ENCODE measurements at places on chromosomes 12 and 14.

GRCh38 chr14:24954700-24955037 lies 95.3 kb downstream of the STXBP6 start:
- no peak for DNase-seq

- no peak for DNase-seq
Measured at GRCh38 chr12:130064999-130065398, 97.3 kb upstream of the FZD10 start.

GRCh38 chr14:99036611-99037293 lies 235.2 kb downstream of the BCL11B start:
- peak; percentile 94 for DNase-seq

DNA sequence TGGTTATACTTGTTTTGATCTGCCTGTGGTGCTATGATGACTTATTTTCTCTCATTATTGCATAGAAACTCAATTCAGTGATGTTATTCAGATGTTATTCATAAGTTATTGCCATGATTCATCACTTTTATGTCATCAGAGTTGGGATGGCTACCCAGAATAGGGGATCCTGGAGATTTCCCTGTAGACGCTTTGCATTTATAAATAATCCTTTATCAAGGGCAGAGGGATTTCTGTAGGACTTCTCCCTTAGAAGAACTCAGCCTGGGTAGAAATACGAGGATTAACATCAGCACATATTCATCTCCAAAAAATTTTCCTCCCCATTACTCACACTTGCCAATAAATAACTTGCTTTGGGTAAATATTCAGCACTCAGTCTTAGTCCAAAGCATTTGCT lies 4.9 kb downstream of the GPRC5A start:
- no peak for DNase-seq

DNA sequence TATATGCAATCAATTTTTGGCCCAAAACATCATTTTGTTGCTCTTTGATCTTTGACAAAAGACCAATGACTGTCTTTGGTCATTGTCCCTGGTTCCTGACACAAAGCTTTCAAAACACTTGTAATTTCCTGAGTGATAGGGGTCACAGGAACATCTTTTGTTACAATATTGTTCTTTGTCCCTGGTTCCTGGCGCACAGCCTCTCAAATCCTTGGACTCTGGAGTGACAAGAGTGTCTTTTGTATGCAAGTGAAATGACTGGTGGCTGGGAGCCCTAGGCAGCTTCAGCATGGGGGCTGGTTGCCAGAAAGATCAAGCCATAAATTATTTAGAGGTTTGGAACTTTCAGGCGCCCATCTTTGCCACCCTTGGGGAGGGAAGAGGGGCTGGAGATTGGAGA lies 53.9 kb downstream of the DNAH10 start:
- no peak for DNase-seq

- peak; percentile 88 for DNase-seq
Measured at GRCh38 chr14:75234173-75235115, 44.2 kb upstream of the FOS start.

DNA sequence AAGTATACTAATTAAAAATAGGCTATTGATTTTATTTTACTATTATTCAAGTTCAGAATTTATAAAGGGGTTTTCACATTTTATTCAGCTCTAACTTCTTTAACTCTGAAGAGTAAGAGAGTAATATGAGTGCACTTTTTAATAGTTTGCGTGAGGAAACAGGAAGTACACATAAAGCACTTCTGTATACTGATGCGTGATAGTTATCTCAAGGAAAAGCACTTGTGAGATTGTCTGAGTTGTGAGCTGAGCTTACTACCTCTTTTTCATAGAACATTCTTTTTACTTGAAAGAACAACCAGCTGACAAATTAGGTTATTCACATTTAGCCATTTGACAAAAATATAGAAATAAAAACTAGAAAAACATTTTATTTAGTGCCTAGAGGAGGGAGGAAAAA lies 1.9 kb downstream of the RAD51AP1 start:
- no peak for DNase-seq

- DNase-seq = no peak
Measured at GRCh38 chr14:29584992-29585391, 342.7 kb downstream of the PRKD1 start.

DNA sequence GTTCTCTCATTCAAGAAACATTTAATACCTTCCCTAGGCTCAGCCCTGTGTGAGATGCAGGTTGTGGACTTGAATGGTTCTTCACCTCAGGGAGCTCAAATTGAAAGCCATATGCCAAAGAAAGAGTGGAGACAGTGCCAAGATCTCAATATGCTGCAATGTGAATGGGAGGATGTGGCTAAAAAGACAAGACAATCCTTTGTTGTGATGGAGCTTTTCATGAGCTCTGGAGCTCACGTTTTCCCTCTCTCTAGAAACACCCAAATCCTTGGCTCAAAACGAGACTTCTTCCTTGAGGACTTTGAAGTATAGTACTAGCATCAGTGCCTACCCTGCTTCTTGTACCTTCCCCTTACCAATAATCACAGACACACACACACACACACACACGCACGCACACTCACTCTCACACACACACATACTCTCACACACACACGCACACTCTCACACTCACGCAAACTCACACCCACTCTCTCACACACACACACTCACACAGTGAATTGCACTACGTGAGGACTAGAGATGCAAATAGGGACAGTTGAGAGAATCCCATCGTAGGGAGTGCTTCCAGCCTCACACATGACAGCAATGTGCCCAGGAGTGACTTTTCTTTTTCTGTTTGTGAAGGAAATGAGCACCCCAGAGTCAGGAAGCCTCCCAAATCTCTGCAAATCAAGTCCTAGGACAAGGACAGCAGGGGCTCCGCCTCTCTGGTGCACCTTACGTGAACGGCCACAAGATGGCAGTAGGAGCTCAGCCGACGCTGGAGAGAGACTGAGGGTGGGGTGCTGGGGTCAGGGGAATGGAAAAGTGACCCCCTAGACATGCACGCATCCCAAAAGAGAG lies 231.4 kb downstream of the PCNX1 start:
- peak; percentile 38 for DNase-seq

- DNase-seq = no peak
Measured at GRCh38 chr12:50082644-50083043, 2.5 kb upstream of the SMARCD1 start.

DNA sequence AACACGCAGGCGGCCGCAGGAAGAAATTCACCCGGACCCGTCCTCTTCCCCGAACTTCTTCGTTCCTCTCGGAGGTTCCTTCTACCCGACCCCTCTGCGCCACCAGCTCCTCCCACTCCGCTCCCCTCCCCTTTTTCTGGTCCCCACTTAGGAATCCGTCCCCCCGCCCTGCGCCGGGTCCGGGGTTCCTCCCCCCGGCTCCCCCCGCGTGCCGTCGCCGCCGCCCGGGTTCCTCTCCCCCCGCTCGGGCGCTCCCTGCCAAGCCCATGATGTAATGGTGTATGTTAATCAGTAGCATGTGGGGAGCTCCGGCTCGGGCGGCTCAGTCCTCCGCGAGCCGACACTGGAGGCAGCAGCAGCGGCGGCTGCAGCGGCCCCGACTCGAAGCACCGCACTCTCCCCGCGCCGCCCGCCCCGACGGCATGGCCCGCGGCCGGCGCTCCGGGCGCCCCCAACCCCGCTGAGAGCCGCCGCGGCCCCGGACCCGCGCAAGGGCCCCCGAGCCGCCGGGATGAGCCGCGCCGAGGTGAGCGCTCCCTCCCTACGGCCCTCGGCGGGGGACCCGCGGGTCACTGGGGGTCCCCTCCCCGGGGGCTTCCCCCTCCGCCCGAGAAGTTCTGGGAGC lies 1.0 kb upstream of the SAMD4A start:
- peak; percentile 76 for DNase-seq

DNA sequence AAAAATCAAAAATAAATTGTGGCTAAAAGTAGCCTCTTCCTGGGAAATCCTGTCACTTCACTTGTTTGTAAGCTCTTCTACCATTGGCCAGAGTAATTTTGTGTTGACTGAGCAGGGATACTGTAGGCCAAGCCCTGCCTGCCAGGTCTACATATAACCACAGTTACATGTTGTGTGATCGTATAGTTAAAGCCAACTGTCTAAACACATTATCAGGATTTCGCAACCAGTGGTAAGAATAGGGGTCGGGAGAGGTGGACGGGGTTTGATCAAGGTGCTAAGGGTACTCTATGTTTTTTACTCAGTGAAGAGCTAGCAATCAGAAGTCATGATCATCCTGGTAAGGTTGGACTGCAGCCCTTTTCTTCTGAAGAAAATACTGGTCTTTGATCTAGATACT lies 13.4 kb downstream of the ANKRD13A start:
- no peak for DNase-seq

DNA sequence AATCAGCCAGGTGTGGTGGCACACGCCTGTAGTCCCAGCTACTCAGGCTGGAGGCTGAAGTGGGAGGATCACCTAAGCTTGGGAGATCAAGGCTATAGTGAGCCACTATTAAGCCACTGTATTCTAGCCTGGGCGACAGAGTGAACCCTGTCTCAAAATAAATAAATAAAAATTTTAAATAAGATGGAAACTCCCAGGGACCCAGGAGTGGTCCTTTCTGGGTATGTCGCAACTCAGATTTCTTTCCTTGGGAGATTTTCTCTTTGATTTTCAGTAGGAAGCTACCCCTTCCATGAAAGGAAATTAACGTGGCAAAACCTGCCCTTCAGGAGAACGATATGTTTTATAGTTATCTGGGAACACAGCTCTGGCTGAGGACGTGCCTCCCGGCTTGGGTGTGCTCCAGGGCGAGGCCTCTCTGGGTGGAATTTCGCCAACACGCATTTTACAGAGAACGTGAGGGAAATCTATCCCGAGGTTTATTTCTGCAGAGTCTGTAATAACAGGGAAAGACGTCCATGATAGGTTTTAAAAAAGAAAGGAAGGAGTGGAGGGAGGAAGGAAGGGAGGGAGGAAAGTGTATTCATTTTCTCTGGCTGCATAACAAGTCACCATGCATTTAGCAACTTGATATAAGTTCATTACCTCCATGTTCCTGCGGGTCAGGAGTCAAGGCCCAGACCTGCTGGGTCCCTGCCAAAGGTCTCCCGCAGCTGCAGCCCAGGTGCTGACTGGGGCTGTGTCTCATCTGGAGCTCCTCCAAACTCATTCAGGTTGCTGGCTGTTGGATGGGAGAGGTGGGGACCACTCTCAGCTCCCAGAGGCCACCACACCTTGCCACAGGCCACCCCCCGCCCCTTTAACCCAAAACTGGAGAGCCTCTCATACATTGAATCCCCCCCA lies 80.6 kb upstream of the GSC start:
- DNase-seq = no peak

- DNase-seq = no peak
Measured at GRCh38 chr14:31692376-31692781, 131.2 kb downstream of the NUBPL start.

GRCh38 chr14:73696466-73697400 lies 17.5 kb downstream of the PNMA1 start:
- DNase-seq = no peak

DNA sequence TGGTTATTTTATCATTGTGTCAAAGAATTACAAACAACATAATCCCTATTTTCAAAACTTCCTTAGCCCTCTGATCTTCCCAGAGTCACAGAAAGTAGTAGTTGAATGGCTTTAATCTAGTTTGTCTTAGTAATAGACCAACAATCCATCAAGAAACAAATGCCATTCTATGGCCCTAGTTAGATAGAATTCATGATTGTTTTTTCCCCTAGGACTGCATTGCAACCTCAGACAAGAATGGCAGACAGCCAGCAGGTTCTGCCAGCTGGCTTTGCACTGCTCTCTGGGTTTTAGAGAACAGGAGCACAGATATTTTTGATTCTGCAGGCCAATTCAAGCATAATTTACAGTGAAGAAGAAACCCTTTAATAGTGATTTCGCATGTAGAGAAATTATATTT lies 33.8 kb downstream of the SYT1 start:
- DNase-seq = no peak

DNA sequence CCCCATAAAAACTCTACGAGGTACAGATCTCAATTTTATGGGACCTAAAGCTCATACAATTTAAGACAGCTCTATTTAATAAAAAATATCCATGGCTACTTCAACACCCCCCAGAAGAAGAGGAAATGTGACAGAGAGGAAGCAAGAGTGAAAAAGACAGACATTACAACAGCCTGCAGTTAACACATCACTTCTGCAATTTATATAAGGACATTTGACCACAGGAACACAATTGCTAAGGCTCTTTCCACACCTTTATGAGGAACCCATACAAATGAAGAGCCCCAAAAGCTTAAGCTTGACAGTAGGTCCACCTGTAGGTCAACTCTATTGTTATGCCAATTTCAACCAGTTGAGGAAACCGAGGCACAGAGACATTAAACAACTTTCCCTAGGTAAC lies 5.6 kb downstream of the OR10P1 start:
- DNase-seq = peak; percentile 90

DNA sequence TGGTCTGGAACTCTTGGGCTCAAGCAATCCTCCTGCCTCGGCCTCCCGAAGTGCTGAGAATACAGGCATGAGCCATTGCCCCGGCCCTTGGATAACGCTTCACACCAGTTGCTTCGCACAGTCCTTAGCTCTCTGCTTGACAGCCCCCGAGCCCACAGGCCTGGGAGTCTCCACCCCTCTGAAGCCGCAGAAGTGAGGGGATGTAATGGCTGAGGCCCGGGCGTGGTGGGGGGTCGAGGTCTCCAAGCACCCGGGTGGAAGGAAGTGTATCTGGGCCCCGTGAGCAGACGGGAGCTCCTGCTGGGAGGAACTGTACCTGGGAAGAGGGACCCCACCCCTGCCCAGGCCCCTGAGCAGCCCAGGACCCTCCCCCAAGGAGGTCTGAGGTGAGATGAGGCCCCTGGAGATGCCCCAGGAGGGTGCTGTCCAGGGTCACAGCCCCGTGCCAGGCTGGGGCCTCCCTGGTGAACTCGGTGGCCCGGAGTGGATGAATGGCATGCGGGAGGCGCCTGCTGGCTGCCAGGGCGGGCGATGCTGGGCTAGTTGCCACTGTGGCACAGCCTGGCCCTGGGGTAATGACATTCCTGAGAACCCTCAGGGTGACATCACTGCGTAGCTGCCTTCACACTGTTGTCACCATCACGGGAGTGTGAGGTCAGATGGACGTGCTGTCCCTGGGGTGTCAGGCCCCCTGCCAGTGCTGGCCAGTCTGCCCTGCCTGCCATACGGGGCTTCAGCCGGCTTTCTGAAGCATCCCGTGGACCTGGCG lies 48.9 kb downstream of the KIF26A start:
- DNase-seq = no peak

DNA sequence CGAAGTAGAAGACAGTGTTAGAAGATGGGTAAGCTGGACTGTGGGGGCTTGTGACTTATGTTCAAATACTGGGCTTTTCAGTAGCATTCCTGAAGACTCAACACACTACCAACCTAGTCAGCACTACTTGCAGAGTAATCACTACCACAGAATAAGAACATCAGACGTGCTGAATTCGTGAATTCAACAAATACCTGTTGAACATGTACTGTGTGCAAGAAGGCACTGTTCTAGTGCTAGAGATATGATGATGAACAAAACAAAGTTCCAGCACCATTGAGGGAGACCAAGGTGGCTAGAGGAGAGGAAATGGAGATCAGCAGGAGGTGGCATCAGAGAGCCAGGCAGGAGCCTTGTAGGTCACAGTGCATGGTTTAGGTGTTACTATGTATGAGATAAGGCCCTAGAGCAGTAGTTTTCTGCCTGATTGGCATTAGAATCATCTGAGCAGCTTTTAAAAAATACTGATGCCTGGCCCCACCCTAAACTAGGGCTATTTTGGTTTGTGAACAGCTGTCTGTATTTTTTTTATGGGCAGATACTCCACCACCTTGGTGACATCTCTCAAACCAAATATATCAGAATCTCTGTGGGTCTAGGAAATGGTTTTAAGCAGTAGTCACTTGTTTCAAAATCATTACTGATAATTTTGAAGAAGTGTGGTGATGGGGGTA lies 26.8 kb downstream of the FERMT2 start:
- no peak for DNase-seq

GRCh38 chr12:91326058-91327027 lies 143.7 kb upstream of the DCN start:
- no peak for DNase-seq
